ENCODE measurements at places on chromosomes 4 and X.
A peak's percentile ranks its signal among the peaks of the same experiment; 100 is the strongest.

DNA sequence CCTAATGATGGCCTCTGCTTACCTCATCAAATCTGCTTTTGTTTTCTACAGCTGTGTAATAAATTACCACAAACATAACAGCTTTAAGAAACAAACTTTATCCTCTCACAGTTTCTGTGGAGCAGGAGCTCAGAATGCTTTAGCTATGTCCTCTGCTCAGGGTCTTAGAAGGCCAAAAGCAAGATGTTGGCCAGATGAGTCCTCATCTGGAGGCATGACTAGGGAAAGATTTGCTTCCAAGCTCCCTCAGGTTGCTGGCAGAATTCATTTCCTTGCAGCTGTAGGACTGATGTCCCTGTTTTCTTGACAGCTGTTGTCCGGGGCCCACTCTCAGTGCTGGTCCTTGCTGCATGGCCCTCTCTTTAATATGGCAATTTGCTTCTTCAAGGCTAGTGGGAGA is 116.7 kb upstream of the PDE5A start:
- DNase-seq, result no peak

- DNase-seq, result no peak
These were observed 157.4 kb downstream of the PTTG2 start for GRCh38 chr4:38117591-38117990.

GRCh38 chr4:22090661-22091351 is 142.2 kb upstream of the KCNIP4 start:
- no peak for DNase-seq

- no peak for DNase-seq
These were observed 103.3 kb downstream of the TMEM144 start for GRCh38 chr4:158313566-158313965.

GRCh38 chr4:86840858-86841257 is 8.3 kb downstream of the SLC10A6 start:
- no peak for DNase-seq

GRCh38 chr4:60759518-60760245 is 440.4 kb upstream of the ADGRL3 start:
- no peak for DNase-seq

DNA sequence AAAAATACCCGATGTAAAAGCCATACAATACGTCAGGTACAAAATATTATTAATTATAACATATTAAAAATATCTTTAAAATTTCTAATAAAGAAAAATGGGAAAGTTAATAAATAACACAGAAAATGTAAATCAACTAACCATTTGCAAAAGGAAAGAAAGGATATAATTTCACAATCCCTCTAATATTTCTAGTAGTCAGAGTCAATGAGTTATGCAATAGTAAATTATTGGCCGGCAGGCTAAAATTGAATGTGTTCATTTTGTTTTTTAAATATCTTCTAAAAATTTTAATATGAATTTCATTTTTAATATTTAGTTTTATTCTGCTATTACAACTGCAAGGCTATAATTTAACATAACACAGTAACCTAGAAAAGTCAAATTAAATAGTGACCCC is 155.7 kb downstream of the FBXW7 start:
- no peak for DNase-seq

DNA sequence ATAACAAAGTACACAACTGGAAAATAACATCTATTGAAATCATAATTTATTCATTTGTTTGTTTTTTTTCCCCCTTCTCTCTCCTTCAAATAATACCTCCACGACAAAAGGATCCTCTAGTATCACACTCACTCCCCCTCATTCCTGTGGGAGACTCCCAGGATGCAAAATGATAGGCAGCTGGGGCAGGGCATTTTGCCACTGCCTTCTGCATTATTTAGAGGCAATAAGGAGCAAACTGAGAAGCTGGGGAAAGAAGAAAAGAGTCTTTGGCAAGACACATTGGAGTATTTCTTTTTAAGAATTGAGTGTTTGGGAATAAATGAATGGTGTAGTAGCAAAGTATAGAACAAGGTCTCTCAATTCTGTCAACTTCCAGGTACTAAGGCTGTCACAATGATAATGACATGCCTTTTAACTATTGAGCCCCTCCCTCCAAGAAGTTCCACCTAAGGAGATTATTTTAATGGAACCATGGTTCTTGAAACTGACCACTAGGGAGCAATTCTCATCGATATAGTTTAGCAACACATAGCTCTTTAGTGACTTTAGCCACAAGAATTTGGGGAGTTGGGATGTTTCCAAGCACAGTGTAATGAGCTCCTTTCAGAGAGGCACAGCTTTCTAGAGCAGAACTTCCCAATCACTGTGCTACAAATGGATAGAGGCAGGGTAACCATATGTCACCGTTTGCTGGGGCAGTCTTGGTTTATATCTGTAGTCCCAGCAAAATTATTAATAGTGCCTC is 303.3 kb downstream of the FRMPD4 start:
- no peak for DNase-seq

GRCh38 chr4:74370912-74371311 is 6.0 kb downstream of the EREG start:
- peak; percentile 66 for DNase-seq

DNA sequence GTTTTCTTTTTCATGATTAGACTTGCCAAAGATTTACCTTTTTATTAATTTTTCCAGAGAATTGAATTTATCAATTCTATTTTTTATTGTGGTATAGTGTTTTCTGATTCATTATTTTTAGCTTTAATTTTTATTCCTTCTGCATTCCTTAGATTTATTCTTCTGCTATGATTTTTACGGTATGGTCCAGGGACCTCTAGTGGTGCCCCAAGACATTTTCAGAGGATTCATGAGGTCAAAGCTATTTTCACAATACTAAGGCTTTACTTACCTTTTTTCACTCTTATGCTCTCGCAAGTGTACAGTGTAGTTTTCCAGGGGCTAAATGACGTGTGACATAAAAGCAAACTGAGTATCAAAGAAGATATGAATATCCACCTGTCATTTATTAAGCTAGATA is 8.0 kb downstream of the RADX start:
- DNase-seq, result no peak

- no peak for DNase-seq
These were observed 2.5 kb upstream of the LNX1 start for GRCh38 chr4:53593765-53594164.

DNA sequence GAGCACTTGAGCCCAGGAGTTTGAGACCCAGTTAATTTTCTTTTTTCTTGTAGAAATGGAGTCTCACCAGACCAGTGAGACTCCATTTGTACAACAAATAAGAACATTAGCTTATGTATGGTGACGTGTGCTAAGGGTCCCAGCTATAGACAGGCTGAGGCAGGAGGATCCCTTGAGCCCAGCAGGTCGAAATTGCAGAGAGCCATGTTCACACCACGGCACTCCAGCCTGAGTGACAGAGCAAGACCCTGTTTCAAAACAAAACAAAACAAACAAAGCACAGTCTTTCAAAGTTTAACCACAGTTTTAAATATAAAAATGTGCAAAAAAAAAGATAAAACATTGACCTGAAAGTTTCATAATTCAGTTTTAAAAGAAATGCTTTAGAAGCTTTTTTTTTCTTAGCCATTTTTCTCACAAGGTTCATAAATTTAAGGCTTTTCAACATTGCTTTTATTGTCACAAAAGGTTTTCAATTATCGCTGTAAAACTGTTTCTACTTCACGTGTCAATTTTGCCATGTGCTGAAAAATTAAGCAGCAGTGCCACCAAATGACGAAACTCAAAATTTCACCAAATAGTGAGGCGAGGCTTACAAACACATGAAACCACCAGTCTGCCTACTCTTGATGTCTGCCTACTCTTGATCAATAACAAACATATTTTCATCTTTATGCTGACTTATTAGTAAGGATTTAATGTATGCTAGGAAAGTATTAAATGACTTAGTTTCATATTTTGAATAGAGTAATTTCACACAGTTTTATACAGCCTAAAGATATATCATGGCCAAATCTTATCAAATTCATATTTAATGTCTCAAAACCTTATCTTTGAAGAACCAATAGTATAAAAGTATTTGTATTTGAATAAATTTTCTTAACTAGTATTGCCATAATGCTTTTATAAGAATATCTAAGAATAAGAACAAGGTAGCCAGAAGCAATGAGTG is 126.3 kb downstream of the NEK1 start:
- no peak for DNase-seq

GRCh38 chr4:182380771-182381181 is 137.6 kb downstream of the TENM3 start:
- DNase-seq, result no peak

DNA sequence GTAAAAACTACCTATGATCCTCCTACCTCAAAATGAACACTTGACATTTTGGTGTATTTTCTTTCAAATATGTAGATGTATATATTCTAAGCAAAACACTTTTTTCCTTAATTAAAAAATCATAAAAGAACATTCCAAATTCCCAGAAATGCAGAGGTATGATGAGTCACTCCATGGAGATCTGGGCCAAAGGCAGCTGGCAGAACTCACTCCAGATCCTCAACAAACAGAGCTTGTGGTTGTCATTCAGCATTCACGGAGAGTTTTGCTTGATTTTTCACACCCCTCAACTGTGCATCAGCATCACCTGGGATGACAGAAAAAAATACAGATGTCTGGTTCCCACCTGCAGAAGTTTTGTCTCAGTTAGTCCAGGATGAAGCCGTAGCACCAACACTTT is 144.6 kb downstream of the KIT start:
- no peak for DNase-seq

DNA sequence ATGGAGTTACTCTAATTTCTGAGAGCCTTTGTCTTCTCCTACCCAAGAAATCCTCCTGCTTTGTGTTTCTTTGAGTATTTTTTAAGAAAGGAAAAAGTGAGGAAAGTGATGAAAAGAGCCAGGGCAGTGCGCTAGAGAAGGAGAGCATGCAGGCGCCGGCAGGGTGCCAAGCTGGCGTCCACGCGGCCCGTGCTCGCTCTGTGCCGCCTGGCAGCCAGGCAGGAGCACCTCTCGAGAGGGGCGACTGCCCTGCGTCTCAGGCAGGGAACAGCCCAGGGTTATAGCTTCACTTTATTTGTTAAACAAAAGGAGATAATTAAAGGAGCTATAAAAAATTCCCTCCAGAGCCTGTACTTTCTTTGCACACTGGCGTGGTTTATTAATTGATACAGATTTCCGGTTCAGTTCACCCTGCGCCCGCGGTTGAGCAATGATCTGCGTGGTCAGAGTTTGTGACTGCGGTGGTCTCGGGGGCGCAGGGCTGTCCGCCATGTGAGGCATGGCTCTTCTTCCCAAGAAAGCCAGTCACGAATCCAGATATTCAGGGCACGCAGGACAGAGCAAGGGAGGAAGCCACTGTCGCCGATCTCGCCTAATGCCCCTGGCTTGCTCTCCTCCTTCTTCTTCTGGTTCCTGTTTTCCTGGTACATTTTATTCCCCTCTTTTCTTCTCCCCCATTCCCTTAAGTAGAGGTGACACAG is 110.8 kb upstream of the PAQR3 start:
- DNase-seq, result no peak

DNA sequence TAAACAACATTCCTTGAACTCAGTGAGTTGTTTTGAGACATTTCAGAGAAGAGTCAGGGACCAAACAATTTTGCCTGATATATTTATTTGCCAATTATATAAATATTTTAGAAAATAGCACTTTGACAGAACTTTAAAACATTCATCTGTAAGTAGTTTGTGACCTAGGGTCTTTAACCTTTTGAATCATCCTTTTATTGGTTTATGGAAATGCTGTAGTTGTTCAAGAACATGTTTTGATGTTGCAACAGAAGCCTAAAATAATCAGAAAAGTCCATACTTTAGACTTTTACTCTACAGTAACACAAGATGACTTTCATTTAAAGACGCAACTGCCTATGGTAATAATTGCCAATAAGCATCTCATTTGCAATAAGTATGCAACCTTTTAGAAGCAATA is 43.0 kb downstream of the CXCL1 start:
- DNase-seq, result no peak

DNA sequence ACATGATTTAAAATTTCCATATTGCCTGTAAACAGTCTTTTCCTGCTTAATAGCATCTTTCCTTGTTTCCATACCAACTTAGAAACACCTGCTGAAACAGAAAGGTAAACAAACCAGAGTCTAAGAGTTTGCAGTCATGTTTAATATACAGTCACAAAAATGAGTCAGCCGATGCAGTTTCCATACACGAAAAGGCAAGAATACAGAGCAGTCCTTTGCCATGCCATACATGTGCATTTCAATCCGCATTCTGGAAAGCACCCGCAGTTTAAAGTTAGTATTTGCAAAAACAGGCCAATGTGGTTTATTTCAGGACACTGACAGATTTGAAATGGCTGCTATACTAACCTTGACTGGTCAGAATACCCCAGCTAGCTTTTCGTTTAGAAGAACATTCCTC is 32.1 kb downstream of the ASB5 start:
- no peak for DNase-seq

- peak; percentile 21 for DNase-seq
These were observed 1.3 kb downstream of the TACC3 start for GRCh38 chr4:1722551-1723118.

DNA sequence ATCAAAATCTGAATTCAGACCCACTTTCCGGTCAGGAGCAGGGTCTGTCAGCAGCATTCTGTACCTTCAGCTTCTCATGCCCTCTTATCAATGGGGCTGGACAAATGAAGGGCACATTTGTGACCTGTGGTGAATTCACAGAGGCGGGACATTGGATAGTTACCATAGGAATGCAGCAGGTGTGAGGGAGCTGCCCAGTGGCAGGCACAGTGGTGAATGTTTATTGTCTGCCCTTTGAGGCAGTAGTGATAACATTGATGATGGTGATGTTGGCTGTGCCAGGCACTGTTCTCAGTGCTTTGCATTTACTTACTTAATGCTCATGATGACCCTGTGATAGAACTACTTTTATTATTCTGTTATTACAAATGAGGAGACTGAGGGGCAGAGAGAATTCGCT is 101.2 kb upstream of the KIT start:
- DNase-seq, result no peak

DNA sequence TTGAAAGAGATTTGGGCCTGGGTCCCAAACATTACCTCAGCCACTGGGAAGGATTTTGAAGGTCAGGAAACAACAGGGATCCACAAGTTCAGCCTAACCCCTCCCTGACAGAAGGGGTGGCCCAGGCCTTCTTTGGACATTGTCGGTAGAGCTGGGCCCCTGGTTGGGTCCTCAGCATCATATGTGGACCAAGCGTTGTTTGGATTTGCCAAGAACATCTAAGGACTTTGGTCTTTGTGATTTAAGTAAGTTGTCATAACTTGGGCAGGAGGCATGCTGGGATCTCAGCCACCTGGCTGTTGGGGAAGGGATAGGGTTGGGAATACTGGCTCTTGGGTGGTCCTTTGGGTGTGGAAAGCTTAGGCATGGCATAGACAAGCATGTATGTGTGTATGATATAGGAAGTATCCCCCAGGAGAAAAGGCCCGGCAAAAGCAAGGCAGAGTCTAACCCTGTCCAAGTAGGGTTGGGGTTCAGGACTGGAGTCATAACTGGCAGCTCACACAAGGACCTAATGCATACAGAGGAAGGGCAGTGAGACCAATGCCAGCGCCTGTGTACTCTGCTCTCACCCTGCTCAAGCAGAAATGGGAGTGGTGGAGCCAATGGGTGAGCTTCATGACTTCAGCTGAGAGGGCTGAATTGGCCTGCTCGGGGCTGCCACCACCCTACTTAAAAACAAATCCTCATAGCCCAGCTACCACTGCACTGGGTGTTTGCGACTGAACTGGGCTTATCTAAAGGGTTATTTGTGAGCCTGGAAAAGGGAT is 102.8 kb downstream of the RTL5 start:
- no peak for DNase-seq

GRCh38 chr4:20217521-20217920 is 34.2 kb upstream of the SLIT2 start:
- no peak for DNase-seq

All from RCC 7860 (cell line).